BJ (cell line): ENCODE measurements at places on chromosomes 12 and 14.

DNA sequence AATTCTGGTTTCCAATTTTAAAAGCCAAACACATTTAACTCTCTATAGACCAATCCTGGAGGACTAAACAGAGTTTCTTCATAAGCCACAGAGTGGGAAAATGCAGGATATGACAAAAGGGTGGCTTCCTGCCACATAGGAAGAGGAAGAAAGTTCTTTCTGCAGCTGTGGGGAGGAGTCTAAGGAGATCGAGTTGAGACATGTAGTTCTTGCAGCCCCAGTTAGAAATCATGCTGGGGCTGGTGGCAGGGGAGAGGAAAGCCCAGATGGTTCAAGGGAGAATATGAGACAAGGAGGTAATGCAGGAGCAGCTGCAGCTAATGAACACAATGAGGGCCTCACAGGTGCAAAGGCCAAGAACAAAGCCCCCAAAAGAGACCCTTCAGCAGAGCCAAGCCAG, 85.0 kb upstream of the ARID2 start:
- no peak for DNase-seq

DNA sequence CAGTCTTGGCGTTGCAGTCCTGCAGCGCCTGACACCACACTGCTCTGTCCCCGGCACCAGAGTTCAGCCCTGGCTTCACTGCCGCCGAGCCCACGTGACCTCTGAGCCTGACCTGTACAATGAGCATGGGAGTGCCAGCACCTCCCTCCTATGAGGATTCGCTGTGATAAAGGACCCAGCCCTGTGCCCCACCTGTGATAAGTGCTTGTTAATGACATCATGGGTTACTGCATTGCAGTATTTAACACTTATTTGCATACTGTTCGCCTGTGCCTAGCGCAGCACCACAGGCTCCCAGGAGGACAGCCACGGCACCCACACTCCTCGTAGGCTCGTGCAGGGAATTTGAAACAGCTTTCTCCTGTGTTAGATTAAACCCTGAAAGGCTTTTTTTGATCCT, 118.2 kb upstream of the GSC start:
- no peak for DNase-seq

DNA sequence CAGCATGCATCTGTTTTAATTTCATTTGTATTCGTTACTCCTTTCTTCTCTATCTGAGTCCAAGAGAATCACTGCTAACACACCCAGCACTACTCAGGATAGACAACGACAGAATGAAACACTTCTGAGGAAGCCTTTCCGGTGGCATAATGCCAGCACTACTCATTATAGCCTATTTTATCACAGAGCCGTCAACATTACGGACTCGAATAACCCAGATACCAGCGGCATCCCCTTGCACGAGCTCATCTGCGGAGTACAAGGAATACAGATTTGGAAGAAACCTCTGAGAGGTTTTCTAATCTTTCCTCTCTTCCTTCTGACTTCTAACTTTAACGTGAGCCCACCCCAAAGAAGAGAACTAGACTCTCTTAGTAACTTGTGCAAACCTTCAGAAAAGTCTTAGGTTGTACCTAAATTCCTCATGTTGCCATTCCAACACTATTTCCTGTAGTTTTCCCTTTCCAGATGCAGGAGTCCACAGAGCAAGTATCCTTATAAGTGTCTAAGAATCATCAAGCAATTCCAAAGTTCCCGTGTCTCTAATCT, 248.1 kb downstream of the APAF1 start:
- no peak for DNase-seq

- no peak for DNase-seq
These were observed 5.2 kb downstream of the NFKBIA start for GRCh38 chr14:35399083-35399937.

GRCh38 chr14:70873627-70874026, 33.6 kb upstream of the PCNX1 start:
- DNase-seq = no peak

GRCh38 chr14:43735932-43736331, 771.2 kb downstream of the FSCB start:
- no peak for DNase-seq

DNA sequence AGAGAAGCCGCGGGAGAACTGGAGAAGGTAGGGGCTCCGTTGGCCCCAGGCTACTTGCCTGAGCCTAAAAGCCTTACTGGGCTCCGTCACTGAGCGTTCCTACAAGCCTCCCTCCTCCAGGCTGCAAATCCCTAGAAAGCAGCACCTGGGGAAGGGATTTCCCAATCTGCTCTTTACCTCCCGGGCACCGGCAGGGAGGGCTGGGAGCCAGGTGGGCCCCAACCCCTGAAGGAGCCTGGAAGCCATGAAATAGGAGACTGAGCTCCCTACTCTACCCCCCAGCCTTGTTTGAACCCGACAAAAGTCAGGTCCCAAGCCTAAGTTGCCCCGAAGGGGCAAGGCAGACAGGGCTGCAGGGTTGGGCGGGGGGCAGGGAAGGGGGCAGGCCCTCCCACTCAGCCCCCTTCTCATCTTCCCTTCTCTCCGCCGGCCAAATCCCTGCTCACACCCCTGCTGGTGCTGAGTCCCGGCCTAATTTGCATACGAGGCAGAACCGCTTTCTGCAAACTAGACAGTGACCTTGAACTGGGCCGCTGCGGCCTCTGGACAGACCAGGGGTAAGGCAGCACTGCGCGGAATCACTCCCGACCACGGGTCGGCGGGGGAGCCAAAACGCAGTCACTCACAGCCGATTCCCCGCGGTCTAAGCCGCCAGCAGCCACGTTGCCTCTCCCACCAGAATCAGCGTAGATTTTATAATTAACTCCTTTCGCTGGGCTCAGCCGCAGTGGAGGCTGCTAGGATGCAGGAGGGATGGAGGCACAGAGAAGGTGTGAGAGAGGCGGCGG, 3.7 kb upstream of the HOXC12 start:
- DNase-seq = no peak

DNA sequence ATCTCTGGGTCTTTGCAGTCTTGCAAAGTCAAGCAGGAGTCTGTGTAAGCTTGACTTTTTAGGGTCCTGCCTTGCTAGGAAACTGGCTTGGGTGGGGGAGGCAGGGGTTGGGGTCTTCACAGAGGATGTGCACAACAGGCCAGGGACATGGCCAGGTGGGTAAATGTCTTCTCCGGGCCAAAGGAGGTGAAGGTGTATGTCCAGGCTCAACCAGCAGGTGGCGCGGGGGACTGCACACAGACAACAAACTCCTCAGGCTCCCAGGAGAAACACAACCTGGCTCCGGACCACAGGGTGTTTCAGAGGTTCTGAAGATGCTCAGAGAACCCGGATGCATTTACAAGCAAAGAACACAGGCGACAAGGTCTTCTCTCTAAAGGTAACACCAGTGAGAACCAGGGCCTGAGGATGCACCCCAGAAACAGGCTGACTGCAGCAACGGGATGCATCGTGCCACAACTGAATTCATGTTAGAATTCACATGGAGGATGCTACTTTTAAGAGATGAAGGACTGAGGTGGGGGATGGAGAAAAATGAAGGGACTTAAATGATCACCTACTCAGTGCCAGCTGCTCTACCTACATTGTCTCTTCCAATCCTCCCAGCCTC, 56.0 kb downstream of the PLEKHG3 start:
- no peak for DNase-seq

DNA sequence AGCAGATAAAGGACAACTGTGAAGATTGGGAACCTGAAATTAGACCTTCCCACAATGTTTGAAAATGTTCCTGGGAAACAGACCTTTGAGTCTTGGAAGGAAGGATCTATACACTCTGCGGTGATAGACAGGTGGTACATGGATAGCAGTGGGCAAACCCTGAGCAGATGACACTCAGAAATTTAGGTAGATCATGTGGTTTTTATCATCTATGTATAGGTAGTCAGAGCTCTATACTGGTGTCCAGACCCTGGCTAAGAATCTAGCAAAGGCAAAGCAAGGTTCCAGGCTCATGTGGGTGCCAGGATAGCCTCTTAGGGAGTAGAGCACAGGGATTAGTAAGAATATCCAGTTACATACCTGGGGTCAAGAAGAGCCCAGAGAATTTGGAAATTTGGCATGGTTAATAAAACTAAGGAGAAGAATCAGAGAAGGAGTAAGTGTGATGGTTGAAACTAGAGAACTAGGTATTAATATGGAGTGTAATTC, 331.2 kb upstream of the FBXO33 start:
- DNase-seq = no peak

DNA sequence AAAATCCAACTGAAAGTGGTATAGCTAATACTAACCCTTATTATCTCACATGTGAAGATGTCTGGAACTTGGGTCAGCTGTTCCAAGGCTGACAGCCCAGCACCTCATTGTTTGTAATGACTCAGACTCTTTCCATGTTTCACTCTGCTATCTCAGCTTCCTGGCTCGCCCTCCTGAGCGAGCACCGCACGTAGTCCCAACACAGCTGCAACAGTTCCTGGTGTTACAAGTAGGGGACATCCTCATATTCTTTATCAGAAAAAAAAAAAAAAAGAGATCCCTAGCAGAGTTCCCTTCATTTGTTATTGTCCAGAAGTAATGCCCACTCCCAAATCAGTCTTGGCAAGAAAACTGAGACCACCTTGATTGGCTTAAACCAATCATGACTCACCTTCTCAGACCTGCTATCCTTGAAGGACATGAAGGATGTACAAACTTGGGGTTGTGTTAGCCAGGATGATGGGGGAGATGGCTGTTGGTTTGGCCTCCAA, 92.5 kb downstream of the ADCK1 start:
- DNase-seq = no peak

DNA sequence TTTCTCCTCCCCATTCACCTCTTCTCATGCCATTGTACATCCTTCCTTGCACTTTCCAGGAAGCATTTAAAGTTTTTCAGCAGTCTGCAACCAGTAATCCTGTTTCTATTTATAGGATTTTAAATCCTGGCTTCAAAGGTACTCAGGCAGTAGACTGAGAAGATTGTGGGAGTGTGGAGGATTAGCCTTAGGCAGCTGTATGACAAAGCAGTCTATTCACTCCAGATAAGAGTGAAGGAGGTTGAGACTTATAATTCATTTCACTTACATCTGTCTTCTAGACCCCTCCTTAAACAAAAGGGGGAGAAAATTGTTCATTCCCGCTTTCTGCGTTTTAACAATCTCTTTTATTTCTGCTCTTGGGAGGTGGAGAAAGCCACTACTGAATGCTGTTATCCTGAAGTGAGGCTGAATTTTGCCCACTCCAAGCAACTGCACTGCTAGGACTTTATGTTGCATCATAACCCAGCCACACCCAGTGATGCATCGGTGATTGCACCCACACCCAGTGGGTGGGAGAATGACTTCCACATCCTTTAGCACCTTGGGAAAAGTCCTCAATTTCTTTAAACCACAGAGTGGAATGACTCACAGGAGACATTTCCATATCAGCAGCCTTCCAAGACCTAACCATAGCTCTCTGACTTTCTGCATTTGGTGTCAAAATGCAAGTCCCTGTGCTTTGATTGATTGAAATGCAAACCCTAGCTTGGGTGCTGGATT, 382.5 kb upstream of the ATP2B1 start:
- peak; percentile 87 for DNase-seq

GRCh38 chr12:6262623-6263022, 47.9 kb upstream of the PLEKHG6 start:
- no peak for DNase-seq

- no peak for DNase-seq
These were observed 585 bp upstream of the TEAD4 start for GRCh38 chr12:2958432-2959191.

- no peak for DNase-seq
These were observed 302.7 kb downstream of the CCER1 start for GRCh38 chr12:90652280-90652679.

DNA sequence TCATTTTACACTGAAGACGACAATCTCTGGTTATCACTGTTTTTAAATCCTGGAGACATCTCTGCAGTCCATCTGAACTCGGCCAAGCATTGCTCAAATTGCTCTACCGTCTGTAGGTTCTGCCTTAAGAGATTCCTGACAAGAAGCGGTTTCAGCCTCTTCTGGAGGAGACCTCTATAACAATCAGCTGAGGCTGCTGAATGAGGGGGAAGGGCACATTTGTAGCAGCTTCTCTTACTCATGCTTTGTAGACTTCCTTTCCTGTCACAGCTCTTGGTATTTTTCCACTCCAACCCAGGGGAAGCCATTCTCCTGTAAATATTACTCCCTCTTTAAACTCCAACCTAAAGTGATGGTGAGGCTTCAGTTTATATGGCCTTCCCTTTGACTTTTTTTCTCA, 3.0 kb downstream of the ARG2 start:
- peak; percentile 35 for DNase-seq

DNA sequence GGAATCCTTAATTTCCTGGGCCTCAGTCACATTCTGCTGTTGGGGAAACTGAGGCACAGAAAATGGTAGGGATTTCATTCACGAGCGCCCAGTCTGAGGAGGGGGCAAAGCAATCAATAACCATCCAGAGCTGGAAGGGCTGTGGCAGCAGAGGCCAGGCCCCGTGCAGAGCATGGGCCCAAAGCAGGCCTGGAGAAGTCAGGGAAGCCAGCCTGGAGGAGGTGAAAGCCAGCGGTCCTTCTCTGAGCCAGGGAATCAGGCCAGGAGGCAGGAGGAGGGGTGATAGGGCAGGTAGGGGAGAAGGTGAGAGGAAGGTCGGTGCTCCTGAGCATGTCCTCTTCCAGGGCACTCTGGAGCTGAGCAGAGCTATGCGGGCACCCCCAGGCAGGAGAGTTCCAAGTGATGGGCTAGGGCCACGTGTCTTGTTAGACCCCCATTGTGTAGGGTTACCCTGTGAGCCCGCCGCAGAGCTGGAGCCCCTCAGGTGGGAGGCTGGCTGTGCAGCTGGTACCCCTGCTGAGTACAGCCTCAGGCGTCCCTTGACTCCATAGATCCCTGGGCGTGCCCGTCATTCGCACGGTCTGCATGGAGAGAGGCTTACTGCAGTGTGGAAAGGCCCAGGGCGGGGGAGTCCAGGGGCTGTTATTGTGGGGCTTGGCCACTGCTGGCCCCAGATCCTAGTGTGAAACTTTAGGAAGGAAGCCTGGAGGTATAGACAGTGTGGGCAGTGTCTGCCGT, 4.8 kb downstream of the TNFAIP2 start:
- DNase-seq = no peak

GRCh38 chr12:69908203-69908602, 83.2 kb downstream of the MYRFL start:
- DNase-seq = no peak

- no peak for DNase-seq
These were observed 15.9 kb upstream of the HHIPL1 start for GRCh38 chr14:99628887-99629618.

GRCh38 chr12:58833853-58834252, 86.5 kb downstream of the LRIG3 start:
- no peak for DNase-seq

- DNase-seq = no peak
These were observed 80.2 kb downstream of the NCOR2 start for GRCh38 chr12:124487066-124487833.

- DNase-seq = no peak
These were observed 252.3 kb downstream of the NEDD1 start for GRCh38 chr12:97159377-97159776.

- DNase-seq = peak; percentile 88
These were observed 43.4 kb downstream of the ELK3 start for GRCh38 chr12:96237465-96238077.

- no peak for DNase-seq
These were observed 231.0 kb upstream of the ATP2B1 start for GRCh38 chr12:89939522-89940215.
